PC-3 (cell line): ENCODE measurements at places on chromosomes 3 and 15. TPM values are rescaled to one million over a fixed set of nuclear protein-coding genes. Genes with fewer than 3 reads are reported as not detected.

DNA sequence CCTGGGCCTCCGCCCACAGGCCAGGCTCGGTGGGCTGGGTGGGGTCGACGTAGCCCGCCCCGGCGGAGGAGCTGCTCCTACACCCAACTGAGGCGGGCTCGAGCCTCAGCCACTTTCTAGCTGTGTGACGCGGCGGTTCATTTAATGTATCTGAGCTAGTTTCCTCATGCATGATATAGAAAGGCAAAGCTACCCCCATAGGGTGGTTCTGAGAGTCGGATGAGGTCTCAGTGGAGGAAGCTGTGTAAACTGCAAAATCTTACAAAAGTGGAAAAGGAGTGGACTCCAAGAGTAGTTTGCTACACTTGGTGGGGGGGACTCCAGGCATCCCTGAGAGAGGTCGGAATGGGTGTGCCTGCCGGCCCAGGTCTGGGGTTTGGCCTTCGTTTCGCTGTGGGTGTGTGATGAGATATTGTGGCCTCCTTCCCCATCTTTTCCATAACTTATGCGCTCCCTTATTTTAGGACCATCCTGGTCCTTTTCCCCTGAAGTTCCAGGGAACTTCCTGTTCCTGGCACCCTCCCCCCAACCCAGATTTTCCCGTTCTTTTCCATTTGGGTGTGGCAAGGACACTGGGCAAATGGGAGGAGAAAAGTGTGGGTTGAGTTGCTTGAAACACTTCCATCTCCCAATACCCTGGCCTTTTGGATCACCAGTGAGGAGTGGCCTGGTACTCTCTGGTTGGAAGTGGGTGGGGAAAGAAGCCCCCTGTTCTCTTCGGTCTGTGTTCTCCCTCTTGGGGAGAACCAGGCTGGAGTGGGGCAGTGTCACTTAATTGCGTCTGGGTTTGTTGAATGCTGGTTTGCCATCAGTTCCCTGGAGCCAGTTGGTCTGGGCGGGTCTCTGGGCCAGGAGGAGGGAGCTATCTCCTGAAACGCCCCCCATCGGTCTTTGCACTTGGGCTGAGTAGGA, 1.1 kb downstream of the PDIA5 start:
- peaks cover 15% of the 10 kb centered on the region for H3K4me1 ChIP-seq
- H3K27ac ChIP-seq = peak overlapping the region; percentile 25
- peak overlapping the region; percentile 86 for H3K4me3 ChIP-seq
- DNase-seq = peak; percentile 74
- no peaks in the 10 kb centered on the region for H3K36me3 ChIP-seq
- no peaks in the 10 kb centered on the region for H3K27me3 ChIP-seq

DNA sequence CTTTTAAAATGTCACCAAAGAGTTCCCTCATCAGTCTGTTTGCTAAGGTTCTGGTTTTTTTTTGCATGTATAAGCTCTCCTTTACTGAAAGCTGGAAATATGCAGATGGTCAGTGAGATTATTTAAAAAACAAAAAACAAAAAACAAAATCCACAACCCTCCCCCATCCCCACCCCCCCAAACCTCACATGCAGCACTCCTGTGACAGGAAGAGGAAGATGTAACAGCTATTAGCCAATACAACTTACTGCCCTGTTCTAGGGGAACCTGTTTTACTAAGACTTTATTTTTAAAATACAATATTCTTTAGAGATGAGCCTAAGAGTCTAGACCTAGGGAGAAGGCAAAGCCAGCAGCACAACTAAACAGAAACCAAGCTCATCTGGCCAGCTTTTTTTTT, 39.5 kb downstream of the ANP32A start:
- DNase-seq = no peak
- H3K36me3 ChIP-seq = peaks cover 48% of the 10 kb centered on the region
- H3K4me1 ChIP-seq = no peaks in the 10 kb centered on the region
- H3K27me3 ChIP-seq = no peaks in the 10 kb centered on the region

DNA sequence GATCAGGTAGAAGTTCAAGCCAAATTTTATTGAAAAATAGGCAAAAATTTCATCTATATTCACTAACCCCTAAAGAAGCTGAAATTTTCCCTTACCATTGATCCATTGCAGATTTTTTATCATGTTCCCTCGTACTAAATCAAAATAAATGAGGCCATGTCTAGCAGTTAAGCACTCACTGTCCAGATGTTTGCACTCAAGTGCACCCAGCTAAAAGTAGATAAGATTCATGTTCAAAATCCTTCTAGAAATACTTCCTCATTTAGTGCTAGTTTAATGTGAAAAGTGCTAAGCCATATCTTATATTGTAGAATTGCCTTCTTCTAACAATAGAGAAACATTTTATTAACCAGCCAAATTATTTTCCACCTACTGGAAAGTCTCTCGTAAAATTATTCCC, 164.7 kb upstream of the UBE2E2 start:
- DNase-seq = no peak
- no peaks in the 10 kb centered on the region for H3K27me3 ChIP-seq
- H3K4me3 ChIP-seq = no peak overlapping the region
- peaks cover 27% of the 10 kb centered on the region for H3K4me1 ChIP-seq

- peaks cover 78% of the 10 kb centered on the region for H3K4me1 ChIP-seq
- H3K27me3 ChIP-seq = no peaks in the 10 kb centered on the region
- H3K27ac ChIP-seq = peak overlapping the region; percentile 97
- H3K4me3 ChIP-seq = peak overlapping the region; percentile 30
- peaks cover 20% of the 10 kb centered on the region for H3K36me3 ChIP-seq
These were observed 35.1 kb upstream of the SPTBN5 start for GRCh38 chr15:41928637-41929620.

DNA sequence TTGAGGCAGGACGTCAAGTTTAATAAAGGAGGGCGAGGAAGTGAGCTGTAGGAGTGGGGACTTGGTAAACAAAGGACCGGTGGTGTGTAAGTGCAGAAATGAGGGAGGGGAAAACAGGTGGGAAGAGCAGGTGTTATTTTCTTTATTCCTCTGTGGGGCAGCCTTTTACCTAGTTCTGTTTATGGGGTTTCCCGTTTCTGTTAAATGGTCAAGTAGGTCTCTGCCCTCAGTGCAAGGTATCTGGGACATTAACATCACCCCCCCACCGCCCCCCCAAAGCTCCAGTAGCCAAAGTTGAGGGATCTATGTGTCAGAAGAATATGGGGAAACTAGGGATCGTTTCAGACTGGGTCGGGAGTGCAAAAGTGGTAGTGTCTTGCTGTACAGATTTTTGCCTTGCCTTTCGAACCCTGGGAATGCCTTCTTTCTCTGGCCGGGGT, 893 bp downstream of the MGA start:
- H3K36me3 ChIP-seq = no peaks in the 10 kb centered on the region
- H3K4me1 ChIP-seq = peaks cover 28% of the 10 kb centered on the region
- H3K4me3 ChIP-seq = peak overlapping the region; percentile 68
- H3K27me3 ChIP-seq = no peaks in the 10 kb centered on the region

DNA sequence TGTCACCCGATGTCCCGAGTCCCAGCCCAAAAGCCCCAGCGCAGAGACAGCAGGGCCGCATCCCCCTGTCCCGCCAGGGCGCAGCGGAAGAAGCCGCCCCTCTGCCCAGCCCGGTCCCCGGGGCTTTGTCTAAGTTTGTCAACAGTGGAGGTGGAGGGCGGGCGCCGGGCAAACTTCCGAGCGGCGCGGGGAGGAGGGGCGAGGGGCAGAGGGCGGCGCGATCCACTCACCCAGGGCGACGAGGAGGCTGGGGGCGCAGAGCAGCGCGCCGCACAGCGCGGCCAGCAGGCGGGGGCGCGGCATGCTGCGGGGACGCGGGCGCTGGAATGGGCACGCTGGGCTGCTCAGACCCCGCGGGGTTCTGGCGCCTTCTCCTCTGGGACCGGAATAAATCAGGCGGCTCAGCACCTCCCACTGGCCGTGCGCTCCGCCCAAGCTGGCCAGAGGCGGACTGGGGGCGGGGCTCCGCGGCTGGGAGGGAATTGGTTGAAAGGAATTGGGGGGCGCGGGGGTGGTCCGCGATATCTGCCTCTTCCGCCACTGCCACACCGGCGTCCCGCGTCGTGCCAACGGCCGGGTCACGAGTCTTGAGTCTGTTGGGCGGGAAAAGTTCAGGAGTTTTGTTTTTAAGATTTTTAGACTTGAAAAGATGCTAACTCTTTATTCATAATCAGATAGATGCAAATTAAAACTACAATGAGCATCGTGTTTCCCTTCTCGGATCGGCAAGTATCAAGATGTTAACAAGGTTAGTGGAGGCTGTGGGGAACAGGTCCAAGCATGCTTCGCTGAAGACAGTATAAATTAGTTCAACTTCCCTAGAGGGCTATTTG, at the start of gene MFGE8:
MFGE8 (minus strand) TSS at position 363 of the 833 bp plus-strand sequence; CDS start at position 303, 60 bp downstream.
- peak; percentile 52 for DNase-seq
- H3K4me1 ChIP-seq = peaks cover 26% of the 10 kb centered on the region
- no peaks in the 10 kb centered on the region for H3K27me3 ChIP-seq
- H3K4me3 ChIP-seq = peak within 1 kb of the TSS; percentile 84

DNA sequence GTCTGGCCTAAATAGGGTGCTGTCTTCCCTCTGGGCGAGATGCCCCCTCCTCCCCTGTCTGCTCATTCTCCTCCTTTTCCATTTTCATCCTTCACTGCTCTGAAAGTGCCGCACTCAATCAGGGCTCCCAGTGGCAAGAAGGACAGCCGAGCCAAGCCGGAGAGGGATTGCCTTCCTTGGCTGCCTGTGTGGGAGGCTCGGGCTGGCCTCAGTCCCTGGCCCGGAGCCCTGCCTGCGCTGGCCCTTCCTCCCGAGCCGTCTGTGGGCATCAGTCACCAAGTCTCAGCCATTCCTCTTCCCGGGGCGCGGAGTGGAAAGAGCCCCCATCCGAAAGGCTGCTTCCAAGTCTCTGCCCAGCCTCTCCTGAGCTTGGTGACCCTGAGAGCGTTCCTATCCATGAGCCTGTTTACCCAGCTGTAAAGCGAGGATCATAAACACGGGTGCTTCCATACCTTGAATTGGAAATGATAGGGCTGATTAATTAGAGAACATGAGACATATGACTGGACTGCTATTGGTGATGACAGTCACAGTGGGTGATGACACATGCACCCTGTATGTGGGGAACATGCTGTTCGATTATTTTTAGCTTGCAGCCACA, 59.1 kb upstream of the TLE3 start:
- no peaks in the 10 kb centered on the region for H3K36me3 ChIP-seq
- no peak overlapping the region for H3K4me3 ChIP-seq
- no peak overlapping the region for H3K27ac ChIP-seq
- peaks cover 7% of the 10 kb centered on the region; the same call in 1 of the 2 replicates for H3K27me3 ChIP-seq
- no peaks in the 10 kb centered on the region for H3K4me1 ChIP-seq

Gene TMIE
- 0.52 and 0.66 TPM in 2 replicates for total RNA-seq

DNA sequence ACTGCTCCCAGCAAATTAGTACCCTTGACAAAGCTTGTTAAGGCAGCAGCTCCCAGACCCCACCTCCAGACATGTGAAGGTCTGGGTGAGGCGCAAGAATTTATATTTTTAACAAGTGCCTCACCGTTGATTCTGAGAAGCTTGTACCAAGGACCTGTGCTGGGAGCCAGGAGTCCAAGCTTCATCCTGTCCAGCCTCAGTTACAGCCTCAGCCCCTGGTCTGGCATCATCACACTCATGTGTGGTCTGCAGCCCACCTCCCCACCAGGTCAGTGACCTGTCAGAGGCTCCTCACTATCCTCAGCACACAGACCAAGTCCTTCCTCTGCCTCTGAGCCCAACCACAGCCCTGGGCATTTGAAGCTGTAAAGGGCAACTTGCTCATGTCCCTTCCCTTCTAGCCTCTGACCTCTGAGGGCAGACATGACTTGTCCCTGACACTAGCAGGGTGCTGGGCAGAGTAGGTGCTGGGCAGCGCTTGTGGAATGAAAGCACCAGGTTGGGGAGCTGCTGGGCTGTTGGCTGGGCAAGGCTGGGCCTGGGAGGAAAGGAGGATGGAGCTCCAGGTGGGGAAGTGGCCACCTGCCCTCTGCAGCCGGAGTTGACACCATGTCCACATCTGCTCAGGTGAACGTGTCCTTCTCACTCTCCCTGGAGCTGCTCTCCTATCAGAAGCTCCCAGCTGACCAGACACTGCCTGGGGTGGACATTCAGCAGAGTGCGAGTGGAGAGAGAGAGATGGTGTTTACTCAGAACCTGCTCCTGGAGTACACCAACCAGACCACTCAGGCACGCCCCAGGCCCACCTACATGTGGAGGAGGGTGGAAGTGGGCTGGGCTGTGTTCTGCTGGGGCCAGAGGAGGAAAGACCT, 16.9 kb downstream of the ACAA1 start:
- DNase-seq = no peak
- no peak overlapping the region for H3K4me3 ChIP-seq
- H3K36me3 ChIP-seq = peaks cover 42% of the 10 kb centered on the region
- H3K27ac ChIP-seq = no peak overlapping the region

DNA sequence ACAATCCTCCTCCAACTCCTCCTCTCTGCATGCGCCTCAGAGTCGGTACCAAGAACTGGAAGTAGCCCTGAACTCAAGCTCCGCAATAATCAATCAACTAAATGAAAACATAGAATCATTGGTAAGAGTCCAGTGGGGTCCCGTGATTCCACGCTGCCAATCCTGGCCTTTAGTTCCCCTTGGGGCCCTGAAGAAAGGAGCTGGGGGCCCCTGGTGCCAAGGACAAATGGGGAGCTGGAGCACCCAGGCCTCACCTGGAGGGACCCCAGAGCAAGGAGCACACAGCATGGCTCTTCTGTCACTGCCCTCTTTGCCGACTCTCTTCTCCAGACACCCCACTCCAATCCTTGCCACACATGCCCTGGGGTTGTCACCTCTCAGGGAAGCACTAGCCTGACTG, 80.3 kb downstream of the ADAMTS7 start:
- DNase-seq = no peak
- no peak overlapping the region for H3K27ac ChIP-seq
- no peak overlapping the region for H3K4me3 ChIP-seq

DNA sequence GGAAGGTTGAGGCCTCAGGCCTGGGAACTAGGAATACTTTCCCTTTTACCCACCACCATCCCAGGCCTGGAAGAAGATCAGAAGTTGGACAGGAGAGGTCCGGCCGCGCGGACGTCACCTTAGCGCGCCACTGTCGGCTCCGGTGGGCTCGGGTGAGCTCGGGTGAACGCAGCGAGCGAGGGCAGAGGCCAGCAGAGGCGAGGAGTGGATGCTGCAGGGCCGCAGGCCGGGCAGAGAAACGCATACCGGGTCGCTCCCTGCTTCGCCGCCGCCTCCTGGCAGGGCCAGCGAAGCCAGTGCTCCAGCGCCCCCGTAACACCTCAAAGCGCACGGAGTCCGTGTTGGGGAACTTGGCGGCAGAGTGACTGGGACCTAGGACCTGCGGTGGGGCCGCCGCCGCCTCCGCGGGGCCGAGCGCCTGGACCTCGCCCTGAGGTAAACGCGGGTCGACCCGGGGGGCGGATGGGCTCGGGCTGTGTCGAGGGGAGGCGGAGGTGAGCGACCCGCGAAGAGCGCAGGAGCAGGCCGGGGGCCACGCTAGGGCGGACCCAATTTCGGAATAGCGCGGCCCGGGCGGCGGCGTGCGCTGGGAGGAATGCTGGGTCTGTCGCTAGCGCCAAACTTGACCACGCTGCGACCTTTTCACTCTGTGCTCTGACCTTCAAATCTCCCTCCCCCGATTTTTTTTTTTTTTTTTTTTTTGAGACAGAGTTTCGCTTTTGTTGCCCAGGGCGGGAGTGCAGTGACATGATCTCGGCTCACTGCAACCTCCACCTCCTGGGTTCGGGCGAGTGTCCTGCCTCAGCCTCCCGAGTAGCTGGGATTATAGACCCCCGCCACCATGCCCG, 1.6 kb downstream of the CYP11A1 start:
- no peaks in the 10 kb centered on the region for H3K4me1 ChIP-seq
- 0 out of 2 replicates have a peak, but pooled peaks cover 6% of the 10 kb centered on the region for H3K27me3 ChIP-seq
- no peak overlapping the region for H3K27ac ChIP-seq
- no peak overlapping the region for H3K4me3 ChIP-seq
- DNase-seq = no peak

GRCh38 chr15:73369154-73369694, 466 bp upstream of the HCN4 start:
- peaks cover 80% of the 10 kb centered on the region for H3K27me3 ChIP-seq
- no peak overlapping the region for H3K4me3 ChIP-seq
